ENCODE measurements at places on chromosomes 1 and 21. TPM values are rescaled to one million over a fixed set of nuclear protein-coding genes. Genes with fewer than 3 reads are reported as not detected.

S100A9 gene
- 892 TPM for total RNA-seq

KPRP gene
- total RNA-seq: not detected

AJAP1 gene
- 0.55 TPM for total RNA-seq

CD2 gene
- total RNA-seq: 2.3 TPM

SLAMF7 gene
- total RNA-seq: 0.64 TPM

GBP6 gene
- total RNA-seq: not detected

LRRC38 gene
- not detected for total RNA-seq

TDRD5 gene
- 0.35 TPM for total RNA-seq

FAM110D gene
- total RNA-seq: 6.3 TPM

DCST1 gene
- total RNA-seq: not detected

RAB4A gene
- total RNA-seq: 50.2 TPM

KCNN3 gene
- 0.96 TPM for total RNA-seq

KRTAP27-1 gene
- not detected for total RNA-seq

LCE1B gene
- not detected for total RNA-seq

KCND3 gene
- total RNA-seq: 18.4 TPM

CELA3B gene
- 0.90 TPM for total RNA-seq

PRAMEF4 gene
- not detected for total RNA-seq

OLFML3 gene
- 44.3 TPM for total RNA-seq

COL8A2 gene
- 3.3 TPM for total RNA-seq

RORC gene
- 0.10 TPM for total RNA-seq

LIX1L gene
- total RNA-seq: 26.6 TPM

LRRN2 gene
- total RNA-seq: 5.7 TPM

ENTREP3 gene
- total RNA-seq: 25.2 TPM

CLCA2 gene
- 1.9 TPM for total RNA-seq

LIN28A gene
- not detected for total RNA-seq

BARHL2 gene
- not detected for total RNA-seq

PDIK1L gene
- 6.4 TPM for total RNA-seq

PEA15 gene
- 486 TPM for total RNA-seq

UBE2Q1 gene
- 67.5 TPM for total RNA-seq
